Stromal cell of bone marrow (primary cell): ENCODE measurements at places on chromosomes 3 and 15.

DNA sequence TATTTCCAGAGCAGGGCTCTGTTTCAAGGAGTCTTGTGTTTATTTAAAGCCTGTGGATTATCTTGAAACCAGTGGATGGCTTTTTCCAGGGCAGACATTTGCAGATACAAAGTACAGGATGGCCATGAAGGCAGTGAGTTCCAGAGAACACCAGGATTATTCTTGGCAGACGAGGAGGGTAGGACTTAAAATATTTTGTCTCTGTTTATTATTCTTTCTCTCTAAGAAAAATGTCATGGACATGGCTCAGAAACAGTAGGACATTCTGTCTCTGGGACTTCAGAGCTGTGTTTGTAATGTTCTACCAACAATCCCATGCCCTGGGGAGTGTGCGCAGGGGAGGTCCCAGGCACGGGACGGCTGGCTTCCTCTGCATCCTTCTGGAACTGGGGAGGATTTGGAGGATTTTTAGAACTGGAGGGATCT is 125.9 kb downstream of the ATP10A start:
- DNase-seq = no peak

DNA sequence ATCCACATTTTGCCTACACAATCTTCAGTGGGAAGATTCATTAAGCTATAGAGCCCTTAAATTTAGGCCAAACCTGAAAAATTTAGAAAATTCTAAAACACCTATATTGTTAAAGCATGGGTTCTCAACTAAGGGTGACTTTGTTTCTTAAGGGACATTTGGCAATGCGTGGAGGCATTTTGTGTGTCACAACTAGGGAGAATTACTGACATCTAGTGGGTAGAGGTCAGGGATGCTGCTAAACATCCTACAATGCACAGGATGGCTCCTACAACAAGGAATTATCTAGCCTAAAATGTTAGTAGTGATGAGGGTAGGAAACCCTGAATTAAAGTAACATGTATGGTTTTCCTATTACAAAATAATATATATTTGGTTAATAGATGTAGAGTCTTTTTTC is 55.8 kb downstream of the TBC1D5 start:
- peak; percentile 6 for DNase-seq

DNA sequence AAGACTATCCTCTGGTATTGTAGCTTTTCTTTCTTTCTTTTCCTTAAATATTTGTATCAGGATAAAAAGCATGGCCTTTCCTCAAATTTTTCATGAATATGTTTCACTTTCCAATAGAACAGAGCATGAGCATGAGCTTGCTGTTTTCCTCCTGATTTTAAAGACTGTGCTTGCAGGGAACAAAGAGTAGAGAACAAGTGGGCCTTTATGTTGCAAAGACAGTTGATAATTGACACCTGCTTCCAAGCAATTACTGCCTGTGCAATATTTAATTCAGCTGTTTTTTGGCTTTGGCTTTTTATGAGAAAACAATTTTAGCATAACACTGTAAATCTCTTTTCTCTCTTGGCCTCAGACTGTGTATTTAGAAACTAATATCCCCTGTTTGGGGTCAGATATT is 263.6 kb upstream of the AZI2 start:
- DNase-seq = no peak

DNA sequence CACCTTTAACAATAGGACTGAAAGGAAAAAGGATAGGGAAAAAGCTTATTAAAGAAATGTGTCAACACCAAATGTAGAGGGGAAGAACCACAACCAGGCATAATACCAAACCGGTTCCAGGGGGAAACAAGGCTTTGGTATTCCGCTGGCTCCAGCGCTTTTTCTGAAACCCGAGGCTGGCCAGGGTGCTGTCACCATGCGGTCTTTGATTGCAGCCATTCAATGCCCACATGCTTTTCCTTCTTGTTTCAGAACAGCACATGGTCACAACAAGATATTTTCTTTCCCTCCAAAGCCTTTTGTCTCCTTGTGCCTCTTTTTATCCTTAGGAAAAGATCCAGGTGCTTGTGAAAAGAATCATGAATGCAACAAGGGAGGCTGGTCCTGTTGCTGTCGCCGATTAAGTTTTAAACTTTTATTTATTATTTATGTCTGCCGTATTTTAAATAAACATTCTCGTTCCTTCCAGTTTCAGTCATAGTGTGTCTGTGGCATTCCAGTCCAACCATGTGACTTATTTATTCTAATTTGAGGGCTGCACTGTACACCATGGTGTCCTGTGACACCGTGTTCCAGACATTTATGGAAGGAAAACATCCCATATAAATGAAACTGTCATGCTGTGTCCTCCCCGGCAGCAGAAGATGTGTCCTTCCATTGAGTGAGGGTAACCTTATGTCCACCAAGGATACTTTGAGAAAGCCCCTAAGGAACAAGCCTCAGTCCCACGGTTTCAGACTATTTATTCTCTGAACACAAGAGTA is 41.1 kb downstream of the CCK start:
- no peak for DNase-seq
